Testis (tissue), 5 donors: ENCODE measurements at places on chromosomes 7 and 10. TPM values are rescaled to one million over a fixed set of nuclear protein-coding genes. Genes with fewer than 3 reads are reported as not detected.

Gene CDK14
- total RNA-seq, result 22.7 TPM

Gene ANKIB1
- 84.4 TPM for total RNA-seq

Gene LRRC17
- 5.8 TPM for total RNA-seq

Gene GRM8
- total RNA-seq, result 7.1 TPM

DNA sequence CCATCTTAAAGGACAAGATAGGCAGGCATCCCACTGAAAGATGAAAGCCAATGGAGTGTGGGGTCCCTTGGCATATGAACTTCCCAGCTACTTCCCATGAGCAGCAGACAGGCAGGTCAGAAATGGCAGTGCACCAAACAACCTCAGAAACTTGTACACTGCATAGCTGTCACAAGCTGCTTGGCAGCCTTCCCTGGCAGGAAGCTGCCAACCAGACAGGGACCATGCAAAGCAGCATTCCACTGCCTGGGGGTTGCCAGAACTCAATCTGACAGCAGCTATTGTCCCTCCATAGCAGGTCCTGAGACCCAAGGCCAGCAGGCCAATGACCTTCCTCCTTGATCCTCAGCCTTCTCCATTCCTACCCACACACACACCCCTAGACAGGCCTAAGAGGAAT, 139.5 kb downstream of the PLCE1 start:
- DNase-seq, result peak; percentile 76
- H3K27me3 ChIP-seq, result no peaks in the 10 kb centered on the region
- H3K27ac ChIP-seq, result no peak overlapping the region
- H3K4me1 ChIP-seq, result peaks cover 6% of the 10 kb centered on the region

- H3K4me3 ChIP-seq, result no peak overlapping the region
- no peaks in the 10 kb centered on the region for H3K36me3 ChIP-seq
Measured at GRCh38 chr10:86169506-86170254, 196.9 kb downstream of the GRID1 start.

DNA sequence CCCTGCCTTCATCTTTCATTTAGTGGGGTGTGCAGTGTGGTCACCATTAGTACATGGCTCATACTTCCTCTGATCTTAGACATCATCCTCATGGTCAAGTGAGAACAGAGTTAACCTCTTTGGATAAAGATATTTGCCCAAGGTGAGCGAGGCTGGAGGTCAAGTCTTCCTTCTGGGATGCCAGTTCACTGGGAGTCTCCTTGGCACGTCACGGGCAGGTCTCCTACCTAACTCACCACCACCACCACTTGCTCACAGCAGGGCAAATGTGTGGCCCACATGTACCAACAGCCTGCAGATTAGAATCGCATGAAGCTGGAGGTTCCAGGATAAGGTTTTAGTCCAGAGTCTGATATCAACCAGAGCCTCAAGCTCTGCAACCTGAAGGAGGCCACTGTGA, 164.6 kb downstream of the USP6NL start:
- H3K27ac ChIP-seq, result no peak overlapping the region
- H3K36me3 ChIP-seq, result no peaks in the 10 kb centered on the region
- no peak overlapping the region for H3K4me3 ChIP-seq
- H3K27me3 ChIP-seq, result no peaks in the 10 kb centered on the region

DNA sequence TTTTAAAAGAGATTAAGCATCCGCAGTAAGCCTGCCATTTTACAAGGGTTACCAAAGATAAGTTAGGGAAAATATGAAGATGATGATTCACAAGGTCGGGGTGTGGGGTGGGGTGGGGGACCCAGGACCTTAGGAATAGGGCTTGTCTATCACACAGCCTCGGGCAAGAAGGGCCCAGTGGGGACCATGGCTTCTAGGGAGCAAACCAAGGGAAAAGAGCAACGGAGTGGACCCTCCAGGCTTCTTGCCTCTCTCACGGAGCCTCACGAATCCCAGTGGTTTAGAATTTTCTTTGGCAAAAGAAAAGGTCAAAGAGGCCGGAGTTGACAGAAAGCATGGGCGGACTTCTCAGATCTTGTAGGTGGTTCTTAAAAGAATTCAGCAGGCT, 1.3 kb downstream of the PRKCQ start:
- no peak for DNase-seq
- H3K4me1 ChIP-seq, result no peaks in the 10 kb centered on the region
- no peak overlapping the region for H3K4me3 ChIP-seq
- H3K27ac ChIP-seq, result no peak overlapping the region

GRCh38 chr7:155205368-155206317, 92.0 kb upstream of the INSIG1 start:
- no peaks in the 10 kb centered on the region for H3K4me1 ChIP-seq
- H3K36me3 ChIP-seq, result no peaks in the 10 kb centered on the region
- peak overlapping the region; percentile 54 for H3K27ac ChIP-seq
- peak; percentile 75 for DNase-seq
- peak overlapping the region; percentile 15 for H3K4me3 ChIP-seq
- H3K27me3 ChIP-seq, result no peaks in the 10 kb centered on the region

- no peak for DNase-seq
- H3K27ac ChIP-seq, result no peak overlapping the region
- no peak overlapping the region for H3K4me3 ChIP-seq
- H3K36me3 ChIP-seq, result no peaks in the 10 kb centered on the region
- H3K27me3 ChIP-seq, result no peaks in the 10 kb centered on the region
Measured at GRCh38 chr10:70673043-70673928, 980 bp downstream of the ADAMTS14 start.

GRCh38 chr7:109259151-109259550, 689.5 kb downstream of the DNAJB9 start:
- no peak overlapping the region for H3K27ac ChIP-seq
- H3K4me1 ChIP-seq, result no peaks in the 10 kb centered on the region
- no peaks in the 10 kb centered on the region for H3K27me3 ChIP-seq
- no peak overlapping the region for H3K4me3 ChIP-seq
- H3K36me3 ChIP-seq, result no peaks in the 10 kb centered on the region
- DNase-seq, result no peak

- H3K27me3 ChIP-seq, result no peaks in the 10 kb centered on the region
- no peak overlapping the region for H3K4me3 ChIP-seq
- H3K36me3 ChIP-seq, result no peaks in the 10 kb centered on the region
- no peaks in the 10 kb centered on the region for H3K4me1 ChIP-seq
- no peak overlapping the region for H3K27ac ChIP-seq
Measured at GRCh38 chr7:142125256-142125955, 13.9 kb downstream of the MGAM2 start.

- no peak for DNase-seq
- no peak overlapping the region for H3K4me3 ChIP-seq
- H3K4me1 ChIP-seq, result no peaks in the 10 kb centered on the region
Measured at GRCh38 chr7:107836237-107837144, 33.5 kb upstream of the SLC26A3 start.
